ENCODE measurements at places on chromosomes 5 and 9.
A peak's percentile ranks its signal among the peaks of the same experiment; 100 is the strongest.

- DNase-seq, result no peak
These were observed 102.5 kb downstream of the LIFR start for GRCh38 chr5:38453921-38454320.

GRCh38 chr9:69389437-69389995, 64.5 kb downstream of the ENTREP1 start:
- DNase-seq, result peak; percentile 72

DNA sequence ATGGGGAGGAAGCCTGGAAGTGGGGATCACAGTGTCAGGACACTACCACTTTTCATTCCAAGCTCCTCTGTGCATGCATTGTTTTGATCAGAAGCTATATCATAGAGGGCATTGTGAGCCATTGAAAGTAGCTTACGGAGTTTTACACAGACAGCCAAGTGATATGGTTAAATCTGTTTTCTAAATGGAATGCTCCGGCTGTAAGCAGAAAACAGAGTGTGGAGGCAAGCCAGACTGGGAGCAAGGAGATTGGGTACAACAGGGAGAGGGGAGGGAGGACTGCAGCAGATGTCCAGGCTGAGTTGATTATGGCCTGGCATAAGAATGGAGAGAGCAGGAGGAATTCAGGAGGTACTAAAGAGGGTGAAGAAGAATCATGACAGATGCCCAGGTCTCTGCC, 15.5 kb upstream of the SOWAHA start:
- no peak for DNase-seq

DNA sequence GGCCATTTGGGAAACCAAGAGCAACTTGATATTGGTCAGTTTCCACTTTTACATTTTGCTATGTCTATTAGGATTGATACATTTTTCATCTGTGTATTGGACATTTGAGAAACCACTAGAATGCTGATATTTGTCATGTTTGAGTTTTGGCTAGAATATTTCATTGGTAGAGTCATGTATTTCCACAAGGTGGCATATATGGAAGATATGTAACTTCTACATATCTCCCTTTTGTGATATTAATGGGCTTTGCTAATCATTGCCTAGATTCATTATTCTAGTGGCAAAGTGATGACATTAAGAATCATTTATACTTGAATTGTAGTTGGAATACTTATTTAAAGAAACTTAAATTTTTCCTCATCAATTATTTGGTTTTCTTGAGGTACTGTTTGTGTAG, 692.9 kb upstream of the EDIL3 start:
- no peak for DNase-seq

- no peak for DNase-seq
These were observed 3.9 kb downstream of the ZNF608 start for GRCh38 chr5:124742521-124742920.

DNA sequence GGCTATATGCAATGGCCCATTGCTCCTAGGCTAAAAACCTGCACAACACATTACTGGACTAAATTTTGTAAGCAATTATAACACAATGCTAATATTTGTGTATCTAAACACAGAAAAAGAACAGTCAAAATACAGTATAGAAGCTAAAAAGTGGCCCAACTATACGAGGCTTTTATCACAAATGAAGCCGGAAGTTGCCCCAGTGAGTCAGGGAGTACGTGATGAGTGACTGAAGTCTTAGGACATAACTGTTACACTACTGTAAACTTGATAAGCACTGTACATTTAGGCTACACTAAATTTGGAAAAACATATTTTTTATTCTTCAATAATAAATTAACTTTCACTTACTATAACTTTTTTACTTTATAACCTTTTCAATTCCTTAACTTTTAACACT, 105.2 kb upstream of the PRR16 start:
- DNase-seq, result no peak

GRCh38 chr5:170751631-170752030, 31.9 kb upstream of the GABRP start:
- no peak for DNase-seq

DNA sequence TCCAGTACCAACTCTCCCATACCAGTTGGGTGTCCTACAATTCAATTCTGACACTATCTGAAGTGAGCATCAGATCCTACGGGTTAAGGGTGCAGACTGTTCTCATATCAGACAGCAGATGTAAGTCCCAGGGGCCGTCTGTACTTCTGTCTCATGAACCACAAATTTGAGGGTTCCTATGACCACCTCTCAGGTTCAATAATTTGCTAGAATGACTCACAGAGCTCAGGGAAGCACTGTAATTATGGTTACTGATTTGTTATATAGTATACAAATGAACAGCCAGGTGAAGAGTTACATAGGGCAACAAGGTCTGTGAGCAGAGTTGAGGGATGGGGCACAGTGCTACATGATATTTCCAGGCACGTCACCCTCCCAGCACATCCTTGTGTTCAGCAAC, 499.1 kb downstream of the DMAC1 start:
- no peak for DNase-seq

DNA sequence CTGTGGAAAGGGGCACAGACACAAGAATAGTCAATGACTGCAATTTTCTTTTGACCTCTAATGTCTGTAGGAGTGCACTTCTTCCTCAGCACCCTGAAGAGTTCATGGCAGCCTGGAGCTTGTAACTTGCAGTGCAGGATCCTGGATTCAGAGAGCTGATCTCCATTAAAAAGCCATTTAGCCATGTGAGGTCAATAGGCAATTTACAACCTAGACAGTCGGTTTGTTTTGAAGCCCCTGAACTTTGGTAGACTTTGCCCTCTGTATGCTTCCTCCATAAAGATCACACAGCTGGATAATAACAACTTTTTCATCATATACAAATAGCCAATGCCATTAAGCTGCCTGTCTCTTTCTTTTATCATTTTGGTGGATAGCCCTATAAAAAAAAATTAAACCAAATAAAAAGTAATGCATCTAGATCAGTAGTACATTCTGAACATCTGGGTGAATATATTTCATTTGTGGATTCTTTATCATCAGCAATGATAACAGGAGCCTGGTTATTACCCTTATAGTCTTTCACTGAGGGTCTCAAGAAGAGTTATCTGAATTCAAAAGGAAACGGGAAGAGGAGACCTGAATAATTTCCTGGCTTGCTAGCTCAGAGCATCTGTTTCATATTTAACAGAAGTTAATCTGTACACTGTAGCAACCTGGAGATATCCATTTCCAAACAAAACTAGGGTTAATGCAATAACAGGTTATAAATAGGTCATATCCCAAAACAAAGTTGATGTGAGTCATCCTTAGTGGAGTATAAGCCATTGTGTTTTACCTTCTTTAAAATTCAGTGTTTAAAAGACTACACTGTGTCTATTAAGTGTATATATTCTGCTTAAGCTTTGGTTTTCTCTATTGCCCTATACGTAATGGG, 193.8 kb upstream of the ACTBL2 start:
- DNase-seq, result no peak

- peak; percentile 12 for DNase-seq
These were observed 7.5 kb upstream of the GTF3C5 start for GRCh38 chr9:133023117-133023890.

DNA sequence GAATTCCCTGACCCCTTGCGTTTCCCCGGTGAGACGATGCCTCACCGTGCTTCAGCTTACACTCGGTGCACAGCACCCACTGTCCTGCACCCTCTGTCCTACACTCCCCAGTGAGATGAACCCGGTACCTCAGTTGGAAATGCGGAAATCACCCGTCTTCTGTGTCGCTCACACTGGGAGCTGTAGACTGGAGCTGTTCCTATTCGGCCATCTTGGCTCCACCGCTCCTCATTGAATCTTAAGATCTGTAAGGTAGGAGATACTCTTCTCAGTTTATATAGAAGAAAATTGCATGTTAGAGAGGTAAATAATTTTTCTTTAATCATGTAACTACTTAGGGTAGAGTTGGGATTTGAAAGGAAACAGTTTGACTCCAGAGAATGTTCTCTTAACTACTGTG, 62.2 kb downstream of the DMRTA1 start:
- no peak for DNase-seq

- DNase-seq, result no peak
These were observed 93.4 kb upstream of the IRX4 start for GRCh38 chr5:1975898-1976765.

All from PC-9 (cell line).